ENCODE measurements at places on chromosomes 6 and 20.

- DNase-seq: no peak
Observed at GRCh38 chr20:37081717-37082289, 14.0 kb downstream of the RBL1 start.

- no peak for DNase-seq
Observed at GRCh38 chr20:60558486-60558885, 600.3 kb downstream of the CDH26 start.

- no peak for DNase-seq
Observed at GRCh38 chr6:147530132-147531060, 21.9 kb downstream of the SAMD5 start.

DNA sequence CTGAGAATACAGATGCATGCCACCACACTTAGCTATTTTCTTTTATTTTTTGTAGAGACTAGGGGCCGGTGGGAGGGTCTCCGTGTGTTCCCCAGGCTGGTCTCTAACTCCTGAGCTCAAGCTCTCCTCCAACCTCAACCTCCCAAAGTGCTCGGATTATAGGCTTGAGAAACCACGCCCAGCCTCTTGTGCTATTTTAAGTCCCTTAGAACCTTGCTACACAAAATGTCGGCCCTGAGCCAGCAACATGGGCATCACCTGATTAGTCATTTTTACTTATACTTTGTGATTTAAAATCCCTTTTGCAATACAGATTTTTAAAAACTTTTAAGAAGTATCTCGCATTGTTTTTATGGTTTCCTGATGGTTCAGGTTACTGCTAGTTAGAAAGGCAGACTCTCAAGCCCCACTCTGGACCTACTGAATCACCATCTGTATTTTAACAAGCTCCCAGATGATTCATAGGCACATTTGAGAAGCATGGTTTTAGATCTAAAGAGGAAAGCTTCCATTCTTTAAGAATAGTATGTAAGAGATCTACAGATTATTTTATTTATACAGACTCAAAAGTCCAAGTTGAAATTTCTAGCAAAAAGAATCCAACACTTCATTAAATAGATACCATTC is 186.3 kb downstream of the PTPRT start:
- no peak for DNase-seq

DNA sequence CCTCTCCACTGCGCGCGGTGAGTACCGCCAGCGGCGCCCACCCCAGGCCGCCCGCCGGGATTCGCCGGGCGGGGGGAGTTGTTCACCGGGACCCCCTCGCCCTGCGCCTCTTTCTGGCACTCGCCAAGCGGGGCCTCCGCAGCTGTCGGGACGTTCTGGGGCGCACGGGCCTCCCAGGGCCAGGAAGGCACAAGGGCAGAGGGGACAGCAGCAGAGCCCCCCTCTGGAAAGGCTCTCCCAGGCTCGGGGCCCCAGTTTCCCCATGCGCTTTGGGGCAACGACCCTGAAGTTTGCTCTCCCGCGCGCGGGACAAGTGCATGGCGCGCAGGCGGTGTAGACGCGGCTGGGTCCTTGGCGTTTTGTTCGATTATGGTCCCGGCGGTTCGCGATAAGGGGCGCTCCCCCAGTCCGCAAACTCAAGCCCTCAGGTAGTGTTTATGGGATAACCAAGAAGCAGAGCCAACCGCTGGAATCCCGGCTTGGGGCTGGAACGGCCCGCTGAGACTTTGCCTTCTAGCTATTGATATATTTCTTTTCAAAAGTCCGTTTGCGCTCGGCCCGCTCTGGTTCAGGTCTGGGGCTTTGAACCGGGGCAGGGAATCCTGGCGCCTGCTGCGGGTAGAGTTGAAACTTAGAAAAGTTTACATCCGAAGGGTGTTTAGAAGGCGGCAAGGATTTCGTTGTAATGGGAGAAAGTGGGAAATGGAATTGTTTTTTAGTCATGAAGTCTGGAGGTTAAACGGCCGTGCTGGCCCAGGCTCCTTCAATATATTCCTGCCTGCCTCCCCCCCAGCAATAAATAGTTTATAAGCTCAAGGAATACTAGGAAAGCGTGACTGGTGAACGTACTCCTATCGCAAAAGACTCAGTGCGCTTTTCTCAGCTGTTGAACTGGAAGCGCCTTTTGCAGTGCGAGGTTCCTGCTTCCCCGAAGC is 595 bp downstream of the EYA2 start:
- DNase-seq: no peak

DNA sequence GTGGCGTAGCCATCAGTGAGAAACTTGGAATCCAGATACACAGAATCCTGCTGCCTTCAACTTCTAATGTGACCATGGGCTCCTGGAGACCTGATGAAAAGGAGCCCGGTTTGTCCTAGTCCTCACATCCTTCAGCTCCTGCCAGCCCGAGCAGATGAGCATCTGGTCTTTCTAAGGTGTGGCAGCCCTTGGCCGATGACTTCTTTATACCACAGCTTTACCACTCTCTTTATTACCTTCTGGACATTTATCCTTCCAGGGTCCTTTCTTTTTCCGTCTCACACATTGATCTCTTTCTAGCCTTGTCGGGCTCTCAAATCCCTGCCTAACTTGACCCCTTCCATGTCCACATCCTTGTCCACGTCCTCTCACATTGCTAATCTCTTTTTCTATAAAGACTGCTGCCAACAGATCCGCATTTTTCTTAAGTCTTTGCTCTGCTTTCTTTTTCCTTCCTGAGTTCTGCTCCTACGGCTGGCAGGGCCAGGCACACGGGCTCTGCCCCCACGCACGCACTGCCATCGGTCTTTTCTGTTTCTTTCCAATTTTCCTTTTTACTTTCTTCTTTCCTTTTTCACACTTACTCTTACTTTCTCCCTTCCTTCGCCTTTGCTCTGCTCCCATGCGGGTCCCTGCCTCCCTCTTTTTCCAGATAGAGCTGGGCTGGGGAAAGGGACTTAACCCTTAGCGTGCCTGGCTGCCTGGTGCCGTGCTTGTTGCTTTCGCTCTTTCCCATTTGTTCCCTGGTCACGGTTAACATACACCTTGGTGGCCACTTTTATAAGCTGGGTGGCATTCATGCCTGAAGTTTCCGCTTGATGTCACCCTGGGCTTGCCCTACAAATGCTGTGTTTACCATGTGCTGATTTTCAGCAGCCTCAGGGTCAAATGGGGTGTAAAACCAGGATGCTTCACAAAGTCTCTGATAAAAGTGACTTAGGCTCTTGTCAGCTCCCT is 9.4 kb upstream of the GMPR start:
- DNase-seq: no peak

DNA sequence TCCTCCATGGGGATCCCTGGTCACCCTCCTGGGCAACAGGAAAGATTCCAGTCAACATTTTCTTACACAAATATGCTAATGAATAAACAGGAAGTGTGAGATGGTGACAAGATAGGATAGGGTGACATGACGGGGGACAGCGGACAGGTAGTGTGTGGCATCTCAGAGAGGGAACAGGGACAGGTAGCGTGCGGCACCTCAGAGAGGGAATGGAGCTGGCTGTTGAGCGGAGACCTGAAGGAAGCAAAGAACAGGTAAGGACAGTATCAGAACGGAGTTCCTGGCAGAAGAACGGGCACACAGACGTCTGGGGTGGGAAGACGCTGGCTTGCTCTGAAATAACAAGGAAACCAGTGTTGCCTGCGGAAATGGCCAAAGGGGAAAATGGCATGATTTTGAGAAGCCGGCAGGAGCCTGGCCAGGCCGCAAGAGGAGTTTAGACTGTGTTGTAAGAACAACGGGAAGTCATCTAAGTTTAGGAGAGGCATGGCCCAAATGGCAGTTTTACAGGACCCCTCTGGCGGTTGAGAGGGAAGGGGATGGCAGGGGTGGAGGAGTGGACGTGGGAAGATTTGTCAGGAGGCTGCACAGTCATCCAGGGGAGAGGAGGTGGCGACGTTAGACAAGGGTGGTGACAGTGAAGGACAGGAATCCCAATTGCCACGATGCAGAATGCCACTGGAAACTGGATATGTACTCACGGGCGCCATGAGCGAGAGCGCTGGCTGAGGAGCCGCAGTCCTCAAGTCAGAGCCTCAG is 111.6 kb downstream of the JPH2 start:
- peak; percentile 30 for DNase-seq

GRCh38 chr20:45892049-45892825 is 1.1 kb downstream of the CTSA start:
- no peak for DNase-seq

- no peak for DNase-seq
Observed at GRCh38 chr6:132948889-132949288, 134.5 kb downstream of the RPS12 start.

DNA sequence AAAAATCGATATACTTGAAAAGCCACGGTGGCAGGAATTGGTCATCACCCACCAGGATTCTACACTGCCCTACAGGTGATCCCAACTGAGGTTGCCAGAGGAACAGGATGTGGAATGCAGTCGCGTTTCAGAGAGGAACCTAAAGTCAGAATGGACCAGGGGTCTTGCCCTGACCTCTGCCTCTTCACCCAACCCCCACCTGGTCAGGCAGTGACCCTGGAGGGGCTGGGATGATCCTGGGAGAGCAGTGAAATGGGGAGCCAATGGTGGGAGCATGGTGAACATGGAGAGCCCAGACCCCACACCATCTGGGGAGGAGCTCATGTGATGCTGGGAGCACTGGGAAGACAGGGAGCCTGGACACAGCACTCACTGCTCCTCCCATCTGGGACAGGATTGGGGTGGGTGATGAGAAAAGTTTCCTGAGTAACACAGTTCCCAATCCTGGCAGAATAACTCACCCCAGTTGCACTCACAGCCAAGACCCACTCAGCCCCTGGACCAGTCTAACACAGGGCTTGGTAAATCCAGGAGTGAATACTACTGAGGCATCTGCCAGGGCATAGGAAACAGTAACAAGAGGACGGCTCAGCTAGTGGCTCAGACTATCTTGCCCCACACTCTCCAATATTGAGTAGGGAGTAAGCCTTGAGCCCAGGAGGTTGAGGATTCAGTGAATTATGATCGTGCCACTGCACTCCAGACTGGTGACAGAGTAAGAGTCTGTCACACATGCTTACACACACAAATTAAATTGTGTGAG is 1.7 kb upstream of the ULBP2 start:
- DNase-seq: no peak

DNA sequence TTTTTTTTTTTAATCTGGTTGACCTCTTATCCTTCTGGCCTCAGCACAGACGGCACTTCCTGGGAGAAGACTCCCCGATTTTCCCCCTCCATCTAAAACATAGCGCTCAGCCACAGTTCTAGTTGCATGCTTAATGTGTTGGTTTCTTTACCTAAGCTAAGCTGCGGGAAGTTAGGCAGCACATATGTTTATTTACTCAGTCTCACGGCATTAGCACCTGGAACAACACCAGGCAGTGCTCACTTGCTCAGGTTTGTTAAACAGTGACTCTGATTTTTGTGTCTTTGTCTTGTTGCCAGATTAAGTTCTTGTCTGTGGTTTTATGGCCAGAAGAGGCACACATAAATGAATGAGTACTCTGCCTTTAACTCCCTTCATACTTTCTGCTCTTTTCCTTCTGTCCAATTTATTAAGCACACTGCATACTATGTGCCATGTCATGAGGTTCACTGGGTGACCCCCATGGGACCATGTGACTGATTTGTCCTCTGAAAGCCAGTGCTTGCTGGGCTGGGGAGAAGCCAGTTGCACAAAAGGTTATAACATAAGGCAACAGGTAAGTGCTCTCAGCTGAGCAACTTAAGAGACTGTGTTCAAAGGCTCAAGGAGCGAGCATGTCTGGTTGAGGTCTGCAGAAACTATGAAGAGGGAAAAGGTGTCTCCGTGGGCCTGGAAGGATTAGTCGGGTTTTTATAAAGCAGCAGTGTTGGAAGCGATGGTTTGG is 93.6 kb downstream of the RPP40 start:
- no peak for DNase-seq

GRCh38 chr20:646107-646867 is 6.7 kb downstream of the SRXN1 start:
- no peak for DNase-seq

- no peak for DNase-seq
Observed at GRCh38 chr6:164104432-164104831, 689.9 kb downstream of the QKI start.

DNA sequence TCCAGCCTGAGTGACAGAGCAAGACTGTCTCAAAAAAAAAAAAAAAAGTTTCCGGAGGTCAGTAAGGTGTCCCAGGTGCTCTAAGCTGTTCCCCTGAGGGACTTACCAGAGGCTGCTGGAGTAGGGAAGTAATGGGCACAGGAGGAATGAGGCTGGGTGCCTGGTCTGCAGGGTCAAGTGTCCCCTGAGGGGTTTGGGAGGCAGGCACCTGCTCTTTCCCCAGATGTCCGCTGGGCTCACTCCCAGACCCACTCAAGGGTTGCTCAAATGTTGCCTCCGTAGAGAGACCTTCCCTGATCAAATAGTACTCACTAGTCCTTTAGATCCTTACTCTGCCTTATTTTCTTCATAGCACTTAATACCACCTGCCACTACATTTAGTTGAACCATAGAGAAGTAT is 5.4 kb upstream of the MAPK13 start:
- DNase-seq: no peak

GRCh38 chr20:46343975-46344357 is 35.7 kb upstream of the CDH22 start:
- DNase-seq: no peak

- DNase-seq: no peak
Observed at GRCh38 chr6:53301801-53302537, 46.8 kb downstream of the ELOVL5 start.

- no peak for DNase-seq
Observed at GRCh38 chr6:41604006-41604405, 34.3 kb upstream of the MDFI start.

GRCh38 chr6:20333721-20334269 is 67.9 kb upstream of the E2F3 start:
- DNase-seq: no peak

Measured in HL-60 (cell line).